NCI-H2107 (cell line): ENCODE measurements at places on chromosomes 7 and 10.

- no peak for DNase-seq
Measured at GRCh38 chr10:86964061-86964846, 4.0 kb upstream of the ADIRF start.

- no peak for DNase-seq
Measured at GRCh38 chr7:127487381-127487780, 94.9 kb upstream of the ZNF800 start.

DNA sequence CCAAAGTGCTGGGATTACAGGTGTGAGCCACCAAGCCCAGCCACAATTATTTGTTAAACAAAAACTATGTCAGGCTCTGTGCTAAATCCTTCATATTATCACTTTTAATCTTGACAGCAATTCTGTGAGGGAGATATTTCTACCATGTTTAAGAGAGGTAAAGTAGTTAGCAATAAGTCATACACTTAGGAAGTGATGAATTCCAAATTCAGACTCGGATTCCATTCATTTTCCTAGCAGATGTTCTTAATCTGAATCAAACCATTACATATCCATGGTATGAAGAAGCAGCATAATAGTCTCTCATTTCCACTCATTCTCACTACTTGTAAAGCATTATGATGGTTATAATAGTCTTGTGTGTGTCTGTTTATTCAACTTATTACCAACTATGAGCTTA lies 2.9 kb upstream of the CD36 start:
- DNase-seq = no peak

GRCh38 chr10:110835841-110836240 lies 35.9 kb upstream of the PDCD4 start:
- no peak for DNase-seq

DNA sequence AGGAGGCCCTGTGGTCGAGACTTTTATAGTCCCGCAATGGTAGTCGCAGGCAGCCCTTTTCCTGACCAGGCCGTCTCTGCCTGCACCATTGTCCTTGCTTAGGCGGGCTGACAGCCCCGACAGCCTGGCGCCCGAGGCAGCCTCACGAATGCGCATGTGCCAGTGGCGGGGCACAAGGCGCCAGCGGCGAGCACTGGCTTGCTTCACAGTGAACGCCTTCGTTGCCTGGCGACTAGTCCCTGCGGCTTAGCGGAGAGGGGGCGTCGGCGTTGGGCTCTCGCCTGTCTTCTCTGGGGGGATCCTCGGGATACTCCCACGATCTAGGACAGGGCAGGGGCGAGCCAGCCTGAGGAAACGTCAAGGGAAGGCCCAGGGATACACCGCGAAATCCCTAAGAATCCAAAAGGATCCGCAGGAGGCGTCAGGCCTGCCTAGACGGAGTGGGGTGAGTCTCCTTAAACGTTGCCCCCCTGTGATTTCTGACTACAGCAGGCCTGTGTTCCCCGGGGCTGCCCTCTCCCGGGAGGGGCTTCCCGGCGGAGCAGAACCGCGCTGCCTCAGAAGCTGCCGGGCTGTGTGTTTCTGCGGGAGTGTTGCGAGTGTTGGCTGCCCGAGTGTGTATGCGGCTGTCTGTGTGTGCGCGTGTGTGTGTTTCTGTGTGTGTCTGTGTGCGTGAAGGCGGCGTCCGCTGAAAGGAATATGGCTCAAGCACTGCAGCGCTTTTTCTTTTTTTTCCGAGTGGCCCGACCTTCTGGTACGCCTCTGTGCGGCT lies 20.5 kb upstream of the ZNF273 start:
- DNase-seq = no peak
